ENCODE measurements at places on chromosomes 3 and 15.

GRCh38 chr15:100207053-100207452 lies 134.7 kb downstream of the ADAMTS17 start:
- no peak for DNase-seq

DNA sequence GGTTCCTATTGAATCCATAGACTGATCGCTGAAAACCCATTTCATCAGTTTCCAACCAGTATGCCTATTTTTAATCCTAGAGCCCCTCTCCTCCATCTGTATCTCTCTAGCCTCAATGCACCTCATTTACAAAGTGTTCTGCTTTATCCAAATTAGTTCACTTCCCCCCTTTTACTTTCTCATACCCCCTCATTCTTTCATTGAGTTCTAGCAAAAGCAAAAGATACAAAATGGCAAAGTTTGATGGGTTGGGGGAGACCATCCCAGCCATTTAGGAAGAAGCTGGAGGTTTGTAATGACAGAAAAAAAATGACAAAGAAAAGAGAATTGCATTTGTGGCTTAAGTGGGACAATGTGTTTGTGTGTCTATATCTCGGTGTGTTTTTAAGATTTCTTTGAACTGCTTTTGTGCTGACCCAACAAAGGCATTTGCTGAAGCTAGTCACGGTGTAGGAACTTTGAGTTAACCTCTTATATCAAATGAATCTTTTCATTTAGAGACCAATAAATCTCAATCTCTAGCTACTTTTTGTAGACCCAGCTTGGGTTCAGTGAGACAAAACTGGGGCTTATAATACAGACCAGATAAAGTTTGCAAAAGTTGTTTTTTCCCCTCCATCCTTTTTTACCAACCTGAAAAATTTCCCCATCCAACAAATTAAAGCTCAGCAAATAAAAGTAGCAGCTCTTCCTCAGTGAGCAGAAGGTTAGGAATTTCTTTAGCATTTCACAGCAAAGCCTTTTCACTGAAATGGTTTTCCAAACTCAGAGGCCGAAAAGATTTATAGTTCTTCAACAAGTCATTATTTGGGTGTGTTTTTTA lies 18.7 kb downstream of the NR2F2 start:
- DNase-seq, result no peak

GRCh38 chr15:43134157-43134635 lies 810 bp downstream of the TMEM62 start:
- DNase-seq, result no peak

- DNase-seq, result no peak
These were observed 82.0 kb downstream of the SV2B start for GRCh38 chr15:91182101-91182500.

- no peak for DNase-seq
These were observed 7.9 kb downstream of the ACP3 start for GRCh38 chr3:132325103-132325606.

All from suppressor macrophage (primary cell).